ENCODE measurements at places on chromosomes 2 and 18. TPM values are rescaled to one million over a fixed set of nuclear protein-coding genes. Genes with fewer than 3 reads are reported as not detected.

DSC1 gene
- total RNA-seq, result not detected

KLF11 gene
- 6.9 TPM for total RNA-seq

- DNase-seq, result no peak
Observed at GRCh38 chr2:96655526-96655925, 13.0 kb downstream of the FER1L5 start.

GRCh38 chr2:60521626-60522025, 31.8 kb downstream of the BCL11A start:
- DNase-seq, result no peak

DNA sequence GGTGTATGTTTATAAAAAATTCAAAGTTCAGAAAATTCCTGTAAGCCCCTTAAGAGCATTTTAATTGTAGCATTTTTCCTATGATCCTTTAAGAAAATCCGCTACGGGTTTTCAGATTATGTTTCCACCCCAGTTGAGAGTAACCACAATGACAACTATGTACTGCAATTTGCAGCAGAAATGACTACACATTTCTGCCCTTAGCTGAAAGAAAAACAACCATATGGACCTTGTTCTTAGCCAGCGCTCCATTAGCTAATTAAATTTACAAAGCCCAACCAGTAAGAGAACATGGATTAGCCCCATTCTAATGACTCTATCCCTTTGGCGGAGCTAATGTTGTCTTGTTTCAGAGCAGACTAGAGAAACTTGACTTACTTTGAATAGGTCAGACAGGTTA, 247.6 kb downstream of the SLC8A1 start:
- no peak for DNase-seq

- no peak for DNase-seq
Observed at GRCh38 chr2:241437179-241437578, 71.2 kb downstream of the STK25 start.
